ENCODE measurements at places on chromosomes 1 and 21.

- DNase-seq = no peak
Observed at GRCh38 chr1:69475021-69475420, 92.7 kb upstream of the LRRC7 start.

DNA sequence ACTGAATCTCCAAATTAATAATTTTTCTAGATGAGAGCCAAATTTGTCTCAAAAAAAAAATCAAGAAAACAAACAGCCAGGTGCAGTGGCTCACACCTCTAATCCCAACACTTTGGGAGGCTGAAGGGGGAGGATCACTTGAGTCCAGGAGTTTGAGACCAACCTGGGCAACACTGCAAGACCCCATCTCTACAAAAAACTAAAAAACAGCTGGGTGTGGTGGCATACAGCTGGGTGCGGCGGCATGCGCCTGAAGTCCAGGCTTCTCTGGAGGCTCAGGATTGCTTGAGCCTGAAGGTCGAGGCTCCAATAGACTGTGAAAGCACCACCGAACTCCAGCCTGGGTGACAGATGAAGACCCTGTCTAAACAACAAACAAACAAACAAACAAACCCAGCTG is 14.0 kb downstream of the ACBD3 start:
- DNase-seq = no peak

DNA sequence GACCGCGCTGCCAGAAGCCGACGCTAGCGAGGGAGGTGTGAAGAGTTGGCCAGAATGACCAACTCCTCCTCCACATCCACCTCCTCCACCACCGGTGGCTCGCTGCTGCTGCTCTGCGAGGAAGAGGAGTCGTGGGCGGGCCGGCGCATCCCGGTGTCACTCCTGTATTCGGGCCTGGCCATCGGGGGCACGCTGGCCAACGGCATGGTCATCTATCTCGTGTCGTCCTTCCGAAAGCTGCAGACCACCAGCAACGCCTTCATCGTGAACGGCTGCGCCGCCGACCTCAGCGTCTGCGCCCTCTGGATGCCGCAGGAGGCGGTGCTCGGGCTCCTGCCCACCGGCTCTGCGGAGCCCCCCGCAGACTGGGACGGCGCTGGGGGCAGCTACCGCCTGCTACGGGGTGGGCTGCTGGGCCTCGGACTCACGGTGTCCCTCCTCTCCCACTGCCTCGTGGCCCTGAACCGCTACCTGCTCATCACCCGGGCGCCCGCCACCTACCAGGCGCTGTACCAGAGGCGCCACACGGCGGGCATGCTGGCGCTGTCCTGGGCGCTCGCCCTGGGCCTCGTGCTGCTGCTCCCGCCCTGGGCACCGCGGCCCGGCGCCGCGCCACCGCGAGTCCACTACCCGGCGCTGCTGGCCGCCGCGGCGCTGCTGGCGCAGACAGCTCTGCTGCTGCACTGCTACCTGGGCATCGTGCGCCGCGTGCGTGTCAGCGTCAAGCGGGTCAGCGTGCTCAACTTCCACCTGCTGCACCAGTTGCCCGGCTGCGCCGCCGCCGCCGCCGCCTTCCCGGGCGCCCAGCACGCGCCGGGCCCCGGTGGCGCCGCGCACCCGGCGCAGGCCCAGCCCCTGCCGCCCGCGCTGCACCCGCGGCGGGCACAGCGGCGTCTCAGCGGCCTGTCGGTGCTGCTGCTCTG is 1.2 kb downstream of the GPR88 start:
- DNase-seq = no peak

GRCh38 chr21:17388226-17388625 is 124.6 kb upstream of the CXADR start:
- no peak for DNase-seq

- no peak for DNase-seq
Observed at GRCh38 chr1:9135073-9135836, 6.4 kb upstream of the GPR157 start.

DNA sequence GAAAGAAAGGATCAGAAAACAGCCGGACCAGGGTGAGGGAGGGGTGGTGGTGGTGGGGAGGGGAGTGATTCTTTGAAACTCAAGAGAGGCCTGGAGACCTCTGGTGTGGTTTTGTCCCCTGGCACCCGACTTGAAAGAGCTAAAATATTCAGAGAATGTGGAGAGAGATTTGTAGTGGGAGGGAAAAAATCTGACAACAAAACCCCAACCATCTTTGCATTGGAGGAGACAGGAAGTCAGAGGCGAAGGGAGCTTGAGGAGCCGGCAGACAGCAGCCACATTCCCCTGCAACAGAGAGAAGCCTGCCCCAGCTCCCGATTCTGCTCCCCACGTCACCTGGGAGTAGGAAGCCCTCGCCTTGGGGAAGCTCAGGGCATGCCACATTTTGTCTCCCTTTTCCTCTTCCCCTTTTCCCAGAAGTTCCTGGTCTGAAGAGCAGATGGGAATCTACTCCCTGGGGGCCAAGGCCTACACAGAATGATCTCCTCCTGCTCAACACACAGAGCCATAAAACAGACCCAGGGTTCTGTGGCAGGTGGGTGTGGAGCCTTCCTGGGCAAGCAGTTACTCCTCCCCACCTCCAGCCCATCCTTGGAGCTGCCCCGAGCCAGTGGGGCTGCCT is 84.9 kb downstream of the ITPKB start:
- peak; percentile 85 for DNase-seq

- DNase-seq = no peak
Observed at GRCh38 chr1:79151006-79151796, 144.7 kb upstream of the ADGRL4 start.

Measured in fibroblast of skin of scalp (primary cell).